NCI-H524 (cell line): ENCODE measurements at places on chromosomes 1 and 21.
A peak's percentile ranks its signal among the peaks of the same experiment; 100 is the strongest.

- no peak for DNase-seq
These were observed 69.6 kb upstream of the CNTN2 start for GRCh38 chr1:204973449-204973848.

DNA sequence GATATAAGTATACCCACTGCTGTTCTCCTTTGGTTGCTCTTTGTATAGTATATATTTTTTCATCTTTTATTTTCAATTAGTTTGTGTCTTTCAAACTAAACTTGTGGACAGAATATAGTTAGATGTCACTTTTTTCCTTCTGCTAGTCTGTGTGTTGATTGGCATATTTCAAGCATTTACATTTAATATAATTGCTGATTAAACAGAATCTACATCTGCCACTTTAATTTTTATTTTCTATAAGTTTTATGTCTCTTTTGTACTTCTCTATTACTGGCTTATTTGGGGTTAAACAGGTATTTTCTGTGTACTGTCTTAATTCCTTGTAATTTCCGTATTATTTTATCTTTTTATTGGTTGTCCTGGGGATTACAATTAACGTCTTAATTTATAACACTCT, 74.4 kb upstream of the CHODL start:
- no peak for DNase-seq

GRCh38 chr1:54798769-54799641, 2.1 kb downstream of the TTC22 start:
- no peak for DNase-seq

GRCh38 chr1:9376886-9377333, 84.2 kb downstream of the SPSB1 start:
- DNase-seq = no peak

- DNase-seq = no peak
These were observed 291.8 kb downstream of the CHRM3 start for GRCh38 chr1:239678181-239678580.

GRCh38 chr1:44464361-44464760, 59.3 kb downstream of the RNF220 start:
- no peak for DNase-seq

GRCh38 chr1:84715342-84716019, 25.2 kb upstream of the SSX2IP start:
- peak; percentile 93 for DNase-seq

- no peak for DNase-seq
These were observed 18.4 kb upstream of the RCAN3 start for GRCh38 chr1:24484199-24484598.

- DNase-seq = no peak
These were observed 145.4 kb upstream of the C1orf174 start for GRCh38 chr1:4045397-4046010.

DNA sequence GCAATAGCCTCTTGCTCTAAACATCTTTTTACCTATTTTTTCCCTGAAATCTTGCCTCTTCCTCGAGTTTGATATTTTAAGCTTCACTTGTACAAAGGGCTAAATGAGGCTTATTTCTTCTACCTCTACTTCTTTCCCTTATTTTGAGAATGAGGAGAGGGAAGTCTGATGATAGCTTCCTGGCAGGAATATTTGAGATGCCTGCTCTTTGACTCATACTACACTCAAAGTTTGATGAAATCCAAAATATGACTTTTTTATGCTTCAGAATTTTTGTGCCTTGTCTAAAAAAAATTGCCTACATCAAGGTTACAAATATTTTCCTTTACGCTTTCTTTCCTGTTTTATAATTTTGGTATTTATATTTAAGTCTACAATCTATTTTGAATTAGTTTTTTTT, 624.4 kb upstream of the PLXNA2 start:
- DNase-seq = no peak

DNA sequence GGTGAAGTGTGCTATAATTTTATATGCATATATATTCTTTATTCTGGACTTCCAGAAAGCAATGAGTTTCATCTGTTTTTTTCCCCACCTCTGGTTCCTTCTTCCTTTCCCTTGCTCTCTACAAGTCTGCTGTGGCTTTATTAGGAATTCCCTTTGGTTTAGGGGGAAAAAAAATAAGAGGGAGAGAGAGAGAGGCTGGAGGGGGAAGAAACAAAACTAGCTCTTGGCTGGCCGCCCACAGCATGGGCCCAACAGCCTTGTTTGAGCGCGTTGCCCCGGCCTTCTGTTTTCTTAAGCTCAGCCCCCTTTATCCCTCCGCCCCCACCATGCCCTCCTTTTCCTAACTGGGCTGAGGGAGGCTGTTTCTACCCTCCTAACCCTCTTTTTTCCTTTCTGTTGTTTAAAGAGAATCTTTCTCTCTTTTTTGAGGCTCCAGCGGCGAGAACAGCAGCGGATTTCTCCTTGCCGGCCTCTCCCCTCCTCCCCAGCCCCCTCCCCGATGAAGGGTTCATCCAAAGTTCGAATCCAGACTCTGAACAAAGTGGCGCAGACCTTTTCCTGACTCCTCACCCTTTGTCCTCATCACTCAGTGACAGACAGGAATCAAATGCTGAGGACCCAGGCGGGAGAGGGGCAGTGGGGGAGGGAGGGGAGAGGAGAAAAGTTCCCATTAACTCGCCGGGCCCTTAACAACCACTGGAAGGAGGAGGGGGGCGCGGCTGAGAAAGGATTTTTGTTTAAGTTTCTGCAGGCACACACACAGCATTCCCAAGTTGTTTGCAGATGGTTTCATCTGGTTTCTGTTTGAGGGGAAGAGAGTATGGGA, 29.7 kb downstream of the PBX1 start:
- DNase-seq = peak; percentile 7

DNA sequence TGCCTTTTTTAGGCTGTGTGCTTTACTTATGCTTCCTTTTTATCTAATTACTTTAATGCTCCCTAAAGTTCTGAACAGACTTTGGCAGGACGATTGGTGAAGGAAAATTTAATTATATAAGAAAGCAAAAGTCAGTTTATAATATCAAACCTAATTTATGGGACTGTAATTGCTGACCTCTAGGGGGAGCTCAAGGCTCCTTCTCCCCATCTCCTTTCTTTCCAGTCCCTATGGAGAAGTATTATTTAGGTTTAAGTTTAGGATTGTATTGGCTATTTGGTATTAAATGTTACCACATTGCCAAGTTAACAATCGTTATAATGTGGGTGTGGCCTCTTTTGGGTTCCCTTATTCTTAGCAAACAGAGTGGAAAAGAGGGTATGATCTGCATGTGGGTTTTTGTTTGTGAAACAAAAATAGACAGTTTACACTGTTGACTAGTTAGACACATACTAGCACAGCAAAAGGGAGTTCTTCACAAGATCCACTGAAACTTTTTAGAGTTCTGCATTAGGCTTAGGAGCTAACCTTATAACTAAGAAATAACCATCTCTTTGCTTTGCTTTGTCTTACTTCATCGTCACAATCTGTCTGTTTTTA, 48.2 kb upstream of the TNFSF4 start:
- DNase-seq = no peak

- DNase-seq = no peak
These were observed 187.5 kb downstream of the TPR start for GRCh38 chr1:186187601-186188000.

DNA sequence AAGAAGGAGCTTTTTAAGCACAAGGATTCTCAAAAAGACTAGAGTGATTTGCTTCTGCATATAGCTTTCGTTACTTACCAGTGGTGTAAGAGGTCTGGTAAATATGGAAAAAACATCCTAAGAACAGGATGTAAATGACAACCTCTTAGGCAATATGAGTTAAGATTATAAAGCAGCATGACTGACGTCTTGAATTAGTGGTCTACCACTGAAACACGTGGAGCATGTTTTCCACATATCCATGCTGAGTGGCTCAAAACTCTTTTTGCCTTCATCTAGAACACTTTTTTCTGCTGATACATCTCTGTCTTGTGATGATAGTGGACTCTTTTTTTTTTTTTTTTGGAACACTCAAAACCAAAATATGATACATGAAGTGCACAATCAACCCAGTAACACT, 44.6 kb downstream of the RCAN1 start:
- no peak for DNase-seq

GRCh38 chr1:6248932-6249738, 5.2 kb downstream of the HES3 start:
- DNase-seq = peak; percentile 34

- DNase-seq = no peak
These were observed 18.7 kb downstream of the STK40 start for GRCh38 chr1:36367066-36367465.

- no peak for DNase-seq
These were observed 16.7 kb downstream of the SLC25A33 start for GRCh38 chr1:9555942-9556341.

GRCh38 chr1:26853156-26853555, 9.8 kb upstream of the SFN start:
- peak; percentile 70 for DNase-seq

DNA sequence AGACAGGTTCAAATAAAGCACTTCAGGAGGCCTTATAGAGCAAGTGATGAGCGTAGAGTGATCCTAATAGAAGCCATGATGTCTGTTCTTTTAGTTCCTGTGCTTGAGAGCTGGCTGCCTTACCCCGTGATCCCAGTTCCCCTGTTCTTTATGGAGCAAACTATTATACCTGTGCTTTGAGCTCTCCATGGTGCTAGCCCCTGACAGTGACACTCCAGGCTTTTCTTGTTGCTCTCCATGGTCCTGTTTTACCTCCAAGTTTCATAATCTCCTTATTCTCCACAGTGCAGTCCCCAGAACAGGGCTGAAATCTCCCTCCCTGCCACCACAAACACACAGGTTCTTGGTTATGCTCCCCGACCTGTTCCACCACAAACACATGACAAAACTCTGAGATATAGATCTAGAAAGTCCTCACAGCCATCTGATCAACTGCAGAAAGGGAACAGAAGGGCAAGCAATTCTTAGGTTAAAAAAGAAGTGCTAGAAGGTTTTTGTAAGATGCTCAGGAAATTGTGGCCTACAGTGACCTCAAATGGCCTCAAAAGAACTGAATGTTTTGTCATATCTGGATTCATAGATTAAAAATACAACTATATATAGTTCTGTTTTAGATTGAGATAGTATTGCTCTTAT, 6.0 kb downstream of the CADM3 start:
- DNase-seq = no peak

DNA sequence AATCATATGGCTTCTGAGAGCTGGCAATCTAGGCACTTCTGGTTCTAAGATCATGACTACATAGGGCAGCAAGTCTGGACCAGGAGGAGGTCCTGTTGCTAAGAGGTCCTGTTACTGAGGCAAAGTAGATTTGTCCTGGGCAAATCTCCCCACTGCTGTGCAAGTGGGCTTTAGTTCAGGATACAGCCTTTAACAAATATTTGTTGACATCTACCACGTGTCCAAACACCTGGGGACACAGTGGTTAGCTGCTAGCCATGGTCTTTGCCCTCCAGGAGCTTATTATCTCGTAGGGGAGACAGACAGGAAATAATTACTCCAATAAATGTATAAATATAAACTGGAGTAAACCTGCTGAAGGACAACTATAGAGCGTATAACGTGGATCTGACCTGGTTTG, 3.2 kb downstream of the CGN start:
- DNase-seq = no peak

- no peak for DNase-seq
These were observed 430.8 kb upstream of the C1orf87 start for GRCh38 chr1:60504206-60504840.

GRCh38 chr1:210821615-210822014, 312.3 kb downstream of the KCNH1 start:
- DNase-seq = no peak
